ENCODE measurements at places on chromosomes 12 and 14. TPM values are rescaled to one million over a fixed set of nuclear protein-coding genes. Genes with fewer than 3 reads are reported as not detected.

The KRT4 gene
- 1,080 TPM for total RNA-seq

The NELL2 gene
- total RNA-seq: 3.0 TPM

The PPFIBP1 gene
- 57.3 TPM for total RNA-seq

The RNFT2 gene
- total RNA-seq: 1.1 TPM

The PHC1 gene
- 14.5 TPM for total RNA-seq

DNA sequence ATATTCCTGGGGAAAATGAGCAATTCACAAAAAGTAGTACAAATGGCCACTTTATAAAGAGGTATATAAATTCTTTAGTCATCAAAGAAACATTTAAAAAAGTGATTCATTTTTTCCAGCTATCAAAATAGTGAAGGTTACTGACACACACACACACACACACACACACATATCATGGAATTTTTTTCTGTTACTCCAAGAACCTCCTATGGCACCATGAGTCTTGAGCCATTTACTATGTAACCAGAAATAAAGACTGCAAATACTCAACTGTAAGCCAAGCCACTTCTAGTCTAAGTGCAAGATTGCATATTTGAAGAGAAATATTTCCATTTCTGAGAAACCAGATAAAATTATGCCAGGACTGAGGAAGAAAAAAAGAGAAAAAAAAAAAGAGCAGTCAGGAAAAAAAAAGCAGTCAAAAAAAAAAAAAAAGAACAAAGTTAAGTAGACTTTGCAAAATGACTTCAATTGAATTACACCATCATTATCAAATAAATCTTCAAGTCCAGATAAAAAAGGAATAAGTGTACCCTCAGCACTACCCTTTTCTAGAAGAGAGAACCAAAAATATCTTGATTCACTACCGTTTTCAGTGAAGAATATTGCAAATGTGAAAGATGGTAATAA, 275.7 kb downstream of the DAD1 start:
- no peak for ATAC-seq

DNA sequence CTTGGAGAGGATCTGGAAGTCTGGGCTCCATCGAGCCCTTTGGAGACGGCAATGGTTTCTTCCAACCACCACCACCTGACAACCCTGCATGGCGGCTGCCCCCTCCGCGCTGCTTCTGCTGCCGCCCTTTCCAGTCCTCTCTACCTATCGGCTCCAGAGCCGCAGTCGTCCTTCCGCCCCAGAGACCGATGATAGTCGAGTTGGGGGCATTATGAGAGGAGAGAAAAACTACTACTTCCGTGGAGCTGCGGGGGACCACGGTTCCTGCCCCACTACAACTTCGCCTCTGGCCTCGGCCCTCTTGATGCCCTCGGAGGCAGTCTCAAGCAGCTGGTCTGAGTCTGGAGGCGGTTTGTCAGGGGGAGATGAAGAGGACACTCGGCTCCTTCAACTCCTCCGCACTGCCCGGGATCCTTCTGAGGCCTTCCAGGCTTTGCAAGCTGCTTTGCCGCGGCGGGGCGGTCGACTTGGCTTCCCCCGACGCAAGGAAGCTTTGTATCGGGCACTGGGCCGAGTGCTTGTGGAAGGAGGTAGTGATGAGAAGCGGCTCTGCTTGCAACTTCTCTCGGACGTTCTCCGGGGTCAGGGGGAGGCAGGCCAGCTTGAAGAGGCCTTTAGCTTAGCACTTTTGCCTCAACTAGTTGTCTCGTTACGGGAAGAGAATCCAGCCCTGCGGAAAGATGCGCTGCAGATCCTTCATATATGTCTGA, 499 bp downstream of the TOGARAM1 start:
- ATAC-seq: peak; percentile 54

DNA sequence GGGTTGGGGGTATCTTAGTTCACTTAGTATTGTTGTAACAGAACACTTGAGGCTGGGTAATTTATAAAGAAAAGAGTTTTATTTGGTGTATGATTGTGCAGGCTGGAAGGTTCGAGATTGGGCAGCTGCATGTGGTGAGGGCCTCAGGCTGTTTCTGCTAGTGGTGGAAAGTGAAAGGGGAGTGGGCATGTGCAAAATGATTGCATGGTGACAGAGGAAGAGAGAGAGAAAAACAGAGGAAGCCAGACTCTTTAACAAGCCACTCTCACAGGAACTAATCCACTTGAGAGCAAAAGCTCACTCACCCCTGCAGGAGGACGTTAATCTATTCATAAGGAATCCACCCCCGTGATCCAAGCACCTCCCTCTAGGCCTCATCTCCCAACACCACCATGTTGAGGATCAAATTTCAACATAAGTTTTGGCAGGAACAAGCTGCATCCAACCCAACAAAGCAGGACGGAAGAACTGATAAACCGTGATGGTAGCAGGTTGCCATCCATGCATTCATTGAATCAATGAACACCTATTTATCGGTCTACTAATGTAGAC, 165.0 kb upstream of the GZMB start:
- ATAC-seq: no peak

DNA sequence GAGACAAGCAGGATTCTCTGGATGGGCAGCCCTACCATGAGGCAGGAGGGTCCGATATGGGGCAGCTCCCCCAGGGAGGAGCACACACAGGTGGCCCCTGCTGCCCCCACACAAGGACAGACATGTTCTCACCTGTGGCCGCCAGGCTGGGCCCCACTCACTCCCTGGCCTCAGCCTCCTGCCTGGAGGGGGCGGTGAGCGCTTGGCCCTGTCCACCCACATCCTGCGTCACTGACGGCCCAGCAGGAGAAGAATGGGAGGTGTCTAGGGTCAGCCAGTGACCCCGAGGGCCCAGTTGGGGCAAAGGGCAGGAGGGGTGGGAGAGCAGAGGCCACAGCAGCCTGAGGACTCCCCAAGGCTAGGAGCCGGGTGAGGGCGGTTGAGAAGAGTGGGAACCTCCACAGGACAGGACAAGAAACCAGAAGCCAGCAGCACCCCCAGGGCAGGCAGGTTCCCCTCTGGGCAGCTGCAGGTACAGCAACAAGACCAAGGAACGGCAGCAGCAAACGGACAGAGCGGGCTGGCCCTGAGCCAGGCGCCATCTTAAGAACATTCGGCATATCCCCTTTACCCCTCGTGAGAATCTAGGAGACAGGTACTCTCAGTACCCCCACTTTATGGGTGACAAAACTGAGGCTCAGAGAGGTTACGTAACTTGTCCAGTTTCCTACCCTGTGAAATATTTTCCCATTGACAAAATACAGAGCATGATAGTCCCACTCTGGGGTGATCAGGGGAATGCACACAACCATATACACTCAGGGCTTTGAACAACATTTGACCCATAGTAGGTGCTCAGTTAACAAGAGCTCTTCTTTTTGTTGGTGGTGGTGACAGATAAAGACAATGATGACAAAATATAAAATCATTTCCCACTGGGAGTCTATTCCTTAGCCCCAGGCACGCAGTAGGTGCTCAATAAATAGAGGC, 74.3 kb downstream of the NCOR2 start:
- ATAC-seq: no peak

- ATAC-seq: no peak
These were observed 298.4 kb downstream of the SYT1 start for GRCh38 chr12:79162948-79163347.

DNA sequence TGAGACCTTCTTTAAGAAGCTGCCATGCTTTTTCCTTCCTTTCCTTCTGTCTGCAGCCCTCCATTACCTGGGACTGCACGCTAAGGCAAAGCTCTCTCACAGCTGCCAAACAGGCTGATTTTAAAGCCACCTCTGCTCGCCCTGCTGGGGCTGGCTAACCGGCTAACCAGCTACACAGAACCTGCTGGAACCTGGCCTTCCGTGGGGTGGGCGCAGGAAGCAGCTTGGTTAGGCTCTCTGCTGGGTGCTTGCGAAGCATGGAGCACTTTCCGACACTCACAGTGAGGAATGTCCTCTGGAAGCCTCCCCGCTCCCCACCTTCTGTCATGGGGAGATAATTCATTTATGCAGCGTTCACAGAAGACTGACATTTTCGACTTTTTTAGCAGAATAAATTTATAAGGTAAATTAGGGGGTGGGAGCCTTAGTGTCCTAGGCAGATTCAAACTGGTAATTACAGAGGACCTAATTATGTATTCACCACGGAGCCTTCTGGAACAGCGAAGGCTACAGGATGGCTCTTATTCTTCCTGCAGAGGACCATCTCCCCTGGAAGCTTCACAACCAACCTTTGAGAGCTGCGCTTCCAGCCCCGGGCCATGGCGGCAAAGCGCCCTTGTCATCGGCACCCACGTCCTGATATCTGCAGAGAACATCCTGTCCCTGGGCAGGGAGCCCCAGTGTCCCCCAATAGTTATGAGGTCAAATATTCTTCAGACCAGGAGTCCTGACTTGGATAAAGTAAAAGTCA, 12.4 kb upstream of the BCL11B start:
- no peak for ATAC-seq

DNA sequence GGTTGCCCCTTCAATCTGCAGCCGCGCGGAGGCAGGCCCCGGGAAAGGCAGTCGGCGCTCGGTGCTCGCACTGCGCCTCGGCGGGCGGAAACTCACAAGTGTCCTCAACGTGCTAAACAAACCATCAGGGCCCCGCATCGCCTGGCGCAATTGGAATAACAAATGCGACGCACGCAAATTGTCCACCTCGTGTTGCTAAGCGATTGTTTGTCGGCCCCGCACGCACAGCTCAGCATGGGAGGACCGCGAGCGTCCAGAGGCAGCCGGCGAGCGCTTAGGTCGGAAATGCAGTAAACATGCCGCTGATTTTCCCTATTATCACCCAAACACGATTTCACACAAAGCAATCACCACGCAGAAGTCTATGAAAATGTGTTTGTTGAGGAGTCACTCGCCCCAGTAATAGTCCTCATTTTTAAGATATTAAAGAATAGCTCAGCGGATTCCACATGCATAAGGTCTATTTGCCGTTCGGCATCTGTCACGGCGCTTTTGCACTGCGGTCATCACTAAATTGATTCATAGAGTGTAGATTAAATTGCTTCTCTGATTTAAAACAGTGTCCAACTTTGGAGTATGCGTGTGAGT, 3.2 kb upstream of the GSC start:
- ATAC-seq: no peak

GRCh38 chr12:8886502-8887284, 27.6 kb upstream of the PHC1 start:
- ATAC-seq: no peak

DNA sequence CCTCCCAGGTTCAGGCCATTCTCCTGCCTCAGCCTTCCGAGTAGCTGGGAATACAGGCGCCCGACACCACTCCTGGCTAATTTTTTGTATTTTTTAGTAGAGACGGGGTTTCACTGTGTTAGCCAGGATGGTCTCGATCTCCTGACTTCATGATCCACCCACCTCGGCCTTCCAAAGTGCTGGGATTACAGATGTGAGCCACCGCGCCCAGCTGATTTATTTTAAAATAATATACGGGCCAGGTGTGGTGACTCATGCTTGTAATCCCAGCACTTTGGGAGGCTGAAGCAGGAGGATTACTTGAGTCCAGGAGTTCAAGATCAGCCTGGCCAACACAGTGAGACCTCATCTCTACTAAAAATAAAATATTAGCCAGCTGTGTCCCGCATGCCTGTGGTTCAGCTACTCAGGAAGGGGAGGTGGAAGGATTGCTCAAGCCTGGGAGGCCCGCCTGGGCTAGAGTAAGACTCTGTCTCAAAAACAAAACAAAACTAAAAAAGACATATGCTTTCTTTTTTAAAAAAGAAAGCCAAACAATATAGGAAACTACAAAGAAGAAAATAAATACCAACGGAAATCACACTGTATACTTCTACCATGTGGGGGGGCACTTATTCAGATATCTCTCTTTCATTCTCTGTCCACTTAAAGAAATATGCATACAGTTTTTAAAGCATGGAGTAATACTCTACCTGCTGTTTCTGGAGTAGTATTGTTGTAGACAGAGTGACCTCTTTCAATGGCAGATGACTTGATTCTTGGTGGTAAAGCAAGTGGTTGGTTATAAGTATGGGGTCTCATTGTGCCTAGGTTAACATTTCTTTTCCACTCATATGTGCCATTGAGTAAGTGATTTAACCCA, 930 bp upstream of the MIA2 start:
- no peak for ATAC-seq

DNA sequence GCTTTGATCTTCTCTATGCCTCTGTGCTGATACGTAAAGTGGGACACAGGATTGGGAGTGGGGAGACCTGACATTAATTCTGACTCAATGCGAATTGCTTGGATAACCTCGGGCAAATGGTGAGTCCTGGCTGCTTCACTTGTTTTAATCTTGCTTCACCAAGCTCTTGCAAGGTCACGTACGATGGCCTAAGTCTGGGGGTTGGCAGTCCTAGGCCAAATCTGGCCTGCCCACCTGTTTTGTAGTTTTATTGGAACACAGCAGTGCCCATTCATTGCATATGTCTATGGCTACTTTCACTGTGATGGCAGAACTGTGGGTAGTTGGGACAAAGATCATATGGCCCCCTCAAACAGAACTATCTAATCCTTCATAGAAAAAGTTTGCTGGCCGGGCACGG, 13.4 kb downstream of the CLSTN3 start:
- ATAC-seq: no peak

- ATAC-seq: no peak
These were observed 132.8 kb downstream of the SLC38A4 start for GRCh38 chr12:46693034-46693433.

- no peak for ATAC-seq
These were observed 66.3 kb downstream of the TRHDE start for GRCh38 chr12:72338437-72338836.

- ATAC-seq: peak; percentile 46
These were observed 177.3 kb downstream of the MYRFL start for GRCh38 chr12:70002097-70002911.

DNA sequence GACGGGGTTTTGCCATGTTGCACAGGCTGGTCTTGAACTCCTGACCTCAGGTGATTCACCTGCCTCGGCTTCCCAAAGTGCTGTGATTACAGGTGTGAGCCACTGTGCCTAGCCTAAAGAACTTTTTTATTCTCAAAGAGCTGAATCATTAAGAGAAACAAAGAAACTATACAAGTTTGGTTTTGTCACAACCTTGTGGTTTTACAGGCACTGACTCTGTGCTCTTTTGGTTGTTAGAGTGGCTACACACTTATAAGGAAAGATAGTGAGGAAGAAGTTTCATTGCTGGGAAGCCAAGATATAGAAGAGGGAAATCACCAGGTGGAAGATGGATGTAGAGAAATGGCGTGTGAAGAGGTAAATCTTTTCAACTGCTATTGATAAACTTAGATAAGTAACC, 10.1 kb upstream of the DNAH10 start:
- ATAC-seq: peak; percentile 39

GRCh38 chr12:53567961-53568808, 58.0 kb downstream of the ATF7 start:
- ATAC-seq: no peak

Data from esophagus mucosa (tissue), 1 donor.